ENCODE measurements at places on chromosomes 16 and 17.

DNA sequence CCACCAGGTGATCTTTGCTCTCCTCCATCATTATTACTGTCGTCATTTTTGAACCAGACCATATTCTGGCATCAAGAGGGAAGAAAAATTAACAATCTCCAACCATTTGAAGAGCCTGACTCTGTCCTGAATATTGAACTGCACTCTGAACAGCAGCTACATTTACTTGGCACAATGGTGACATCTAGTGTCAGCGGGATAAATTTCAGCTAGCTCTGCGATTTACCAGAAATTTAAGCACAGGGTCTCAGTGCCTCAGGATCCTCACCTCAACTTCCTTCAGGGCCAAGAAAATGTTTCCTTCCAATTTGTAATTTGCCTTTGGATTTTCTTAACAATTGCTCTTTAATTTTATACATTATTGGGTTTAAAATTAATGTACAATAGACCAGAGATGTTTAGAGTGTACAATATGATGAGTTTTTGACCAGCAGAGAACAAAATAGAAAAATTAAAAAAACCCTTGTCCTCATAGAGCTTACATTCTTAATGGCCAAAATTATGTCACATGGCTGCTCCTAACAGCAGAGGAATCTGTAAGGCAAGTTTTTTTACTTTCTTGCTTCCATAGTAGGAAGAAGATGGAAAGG lies 10.7 kb upstream of the ZNF19 start:
- DNase-seq = peak; percentile 58

GRCh38 chr16:21702276-21702675 lies 38.5 kb downstream of the OTOA start:
- DNase-seq = no peak

- no peak for DNase-seq
Measured at GRCh38 chr16:76311260-76311659, 34.1 kb downstream of the CNTNAP4 start.

GRCh38 chr17:13594310-13594709 lies 7.4 kb downstream of the HS3ST3A1 start:
- DNase-seq = no peak

All from memory B cell (primary cell).